ENCODE measurements at places on chromosomes 5 and 9.

GRCh38 chr5:178511172-178511571, 79.0 kb downstream of the COL23A1 start:
- DNase-seq = no peak

- DNase-seq = no peak
Measured at GRCh38 chr9:123756484-123757106, 173.3 kb downstream of the DENND1A start.

GRCh38 chr5:101425339-101425859, 522.3 kb upstream of the ST8SIA4 start:
- DNase-seq = no peak

GRCh38 chr9:130981756-130982137, 27.2 kb upstream of the LAMC3 start:
- DNase-seq = no peak

- DNase-seq = no peak
Measured at GRCh38 chr5:55222092-55222984, 4.8 kb downstream of the MCIDAS start.

DNA sequence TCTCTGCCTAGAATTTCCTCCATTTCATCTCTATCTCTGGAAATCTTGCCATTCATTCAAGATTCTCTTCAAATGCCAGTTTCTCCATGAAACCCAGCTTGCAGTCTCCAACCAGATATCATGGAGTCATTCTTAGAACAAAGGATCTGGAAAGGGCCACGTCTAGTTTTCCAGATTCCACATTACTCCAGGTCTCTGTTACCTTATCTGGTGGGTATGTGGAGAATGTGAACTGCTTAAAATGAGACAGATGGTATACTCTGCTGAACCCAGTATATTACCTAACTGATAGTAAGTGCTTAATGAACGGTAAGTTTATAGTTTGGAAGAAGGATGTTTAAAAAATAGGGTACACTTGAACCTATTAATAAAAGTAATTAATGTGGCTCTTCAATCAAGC, 52.3 kb upstream of the ZSWIM6 start:
- no peak for DNase-seq

DNA sequence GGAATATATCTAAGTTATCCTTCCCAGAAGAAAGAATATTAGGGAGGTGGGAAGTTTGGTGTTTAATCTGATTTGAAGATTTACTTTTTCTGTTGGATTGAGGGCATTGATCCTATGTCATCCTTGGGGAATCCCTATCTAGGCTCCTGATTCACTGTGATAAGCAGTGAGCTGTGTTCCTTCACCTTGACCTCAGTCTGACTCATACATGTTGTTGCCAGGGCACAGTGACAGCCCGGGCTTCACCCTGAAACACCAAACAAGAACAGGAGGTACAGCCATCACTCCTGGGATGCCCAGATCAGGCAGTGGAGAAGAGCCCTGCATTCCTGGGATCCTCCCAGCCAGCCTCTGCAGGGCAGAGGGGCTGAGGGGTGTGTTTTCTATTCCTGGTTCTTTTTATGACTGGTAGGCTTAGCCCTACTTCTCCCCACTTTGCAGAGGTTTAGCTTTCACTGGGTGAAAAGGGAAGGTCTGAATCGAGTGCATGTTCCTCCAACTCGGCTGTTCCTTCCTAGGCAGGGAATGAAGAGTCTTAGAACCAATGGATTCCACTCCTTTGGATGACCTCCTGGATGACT, 3.1 kb upstream of the FAM53C start:
- DNase-seq = no peak

- DNase-seq = no peak
Measured at GRCh38 chr5:19044931-19045695, 942.9 kb downstream of the CDH18 start.
